ENCODE measurements at places on chromosomes 11 and 22.

DNA sequence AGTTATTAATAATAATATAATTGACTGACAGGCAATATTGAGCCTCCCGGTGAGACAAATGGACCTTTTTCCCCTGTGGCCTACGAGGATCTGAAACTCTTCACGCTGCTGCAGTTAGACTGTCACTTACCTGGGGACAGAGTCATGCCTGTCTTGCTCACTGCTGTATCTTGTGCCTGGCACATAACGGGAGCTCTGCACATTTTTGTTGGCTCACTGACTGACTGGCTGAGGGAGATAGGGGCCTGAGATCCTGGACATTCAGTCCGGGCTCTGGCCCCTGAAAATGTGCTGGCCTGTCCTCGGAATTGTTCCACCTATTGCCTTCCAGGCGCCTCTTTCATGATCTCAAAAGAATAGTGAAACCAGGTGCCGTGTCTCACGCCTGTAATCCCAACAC, 743 bp upstream of the CD3D start:
- no peak for DNase-seq

DNA sequence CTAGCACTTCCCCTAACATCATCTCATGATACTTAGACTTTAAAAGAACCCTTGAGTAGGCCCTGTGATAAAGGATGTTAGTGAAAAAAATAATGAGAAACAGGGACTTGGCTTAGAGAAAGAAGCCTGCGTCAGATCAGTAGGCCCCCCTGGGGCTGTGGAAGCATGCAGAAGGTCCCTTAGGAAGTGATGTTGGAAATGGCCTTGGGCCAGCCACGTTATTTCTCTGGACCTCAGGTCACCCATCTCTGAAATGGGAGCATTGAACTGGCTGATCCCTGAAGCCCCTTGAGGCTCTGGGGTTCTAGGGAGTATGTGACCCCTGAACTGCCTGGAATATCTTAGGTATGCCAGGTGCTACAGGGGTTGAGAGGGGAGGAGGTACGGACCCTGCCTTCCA, 40.2 kb downstream of the MCM5 start:
- DNase-seq = no peak

GRCh38 chr22:17797721-17798559, 23.7 kb upstream of the BID start:
- DNase-seq = no peak

- no peak for DNase-seq
These were observed 64.1 kb downstream of the KCNJ1 start for GRCh38 chr11:128803011-128803410.

DNA sequence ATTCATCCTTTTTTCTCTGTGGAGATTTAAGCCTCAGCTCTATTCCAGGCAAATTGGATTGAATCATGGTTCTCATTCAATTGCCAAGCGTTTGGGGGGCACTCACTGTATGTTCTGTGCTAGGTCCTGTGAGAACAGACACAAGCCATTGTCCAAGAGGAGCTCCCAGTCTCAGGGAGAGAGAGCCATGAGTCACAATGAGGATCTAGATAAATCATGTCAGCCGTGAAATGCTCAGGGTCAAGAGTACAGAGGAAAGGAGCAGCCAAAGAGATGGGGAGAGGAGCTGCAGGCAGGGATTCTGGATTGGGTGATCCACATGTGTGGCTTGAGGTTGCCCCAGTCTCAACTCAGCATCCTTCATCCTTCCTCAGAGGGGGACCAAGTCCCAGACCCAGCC, 93.6 kb downstream of the FEZ1 start:
- no peak for DNase-seq
